ENCODE measurements at places on chromosomes 5 and 9.
A peak's percentile ranks its signal among the peaks of the same experiment; 100 is the strongest.

DNA sequence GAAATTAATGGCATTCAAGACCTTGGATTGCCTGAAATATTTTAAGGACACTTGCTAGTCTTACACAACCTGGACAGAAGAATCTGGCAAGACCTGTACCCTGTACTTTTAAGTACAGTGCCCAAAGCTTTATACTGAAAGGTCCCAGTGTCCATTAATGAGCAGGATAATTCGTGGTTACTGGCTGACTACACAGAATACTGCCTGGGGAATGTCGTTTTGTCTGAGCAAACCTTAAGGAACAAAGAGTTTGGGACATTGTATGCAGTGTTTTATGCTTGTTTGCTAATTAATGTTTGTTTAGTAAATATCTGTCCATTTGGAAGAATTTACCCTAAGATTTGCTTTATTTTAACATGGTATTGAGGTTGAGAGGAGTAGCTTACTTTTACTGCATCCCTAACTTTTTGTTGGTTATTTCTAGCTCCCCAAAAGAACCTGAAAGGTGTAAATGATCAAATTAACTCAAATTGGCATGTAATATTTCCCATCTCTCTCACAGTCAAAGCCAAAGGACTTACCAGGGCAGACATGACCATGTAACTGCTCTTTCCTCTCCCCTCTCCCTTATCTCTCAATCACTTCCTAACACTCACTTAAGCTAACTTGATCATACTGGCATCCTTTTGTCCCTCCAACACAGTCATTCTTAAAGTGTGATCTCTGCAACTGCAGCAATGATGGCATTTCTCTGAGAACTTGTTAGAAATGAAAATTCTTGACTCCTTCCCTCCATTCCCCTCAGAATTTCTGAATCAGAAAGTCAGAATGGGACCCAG is 15.7 kb downstream of the RANBP3L start:
- no peak for DNase-seq

DNA sequence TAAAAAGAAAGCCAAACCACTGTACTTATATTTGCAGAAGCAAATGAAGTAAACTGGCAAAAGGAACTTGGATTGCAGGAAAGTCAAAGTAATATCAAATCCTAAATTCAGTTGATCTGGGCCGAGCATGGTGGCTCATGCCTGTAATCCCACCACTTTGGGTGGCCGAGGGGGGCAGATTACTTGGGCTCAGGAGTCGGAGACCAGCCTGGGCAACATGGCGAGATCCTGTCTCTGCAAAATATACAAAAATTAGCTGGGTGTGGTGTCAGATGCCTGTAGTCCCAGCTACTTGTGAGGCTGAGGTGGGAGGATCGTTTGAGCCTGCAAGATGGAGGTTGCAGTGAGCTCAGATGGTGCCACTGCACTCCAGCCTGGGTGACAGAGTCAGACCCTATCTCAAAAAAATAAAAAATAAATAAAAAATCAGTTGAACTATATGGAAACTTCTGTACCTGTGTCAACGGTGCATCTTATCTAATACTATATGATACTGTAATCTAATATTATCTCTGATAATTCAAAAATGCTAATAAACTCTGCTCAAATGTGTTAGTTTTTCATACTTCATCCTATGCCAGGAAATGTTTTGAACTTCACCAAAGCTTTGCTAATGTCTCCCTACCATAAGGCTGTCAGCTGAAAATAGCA is 10.1 kb downstream of the SELENOP start:
- DNase-seq, result no peak

DNA sequence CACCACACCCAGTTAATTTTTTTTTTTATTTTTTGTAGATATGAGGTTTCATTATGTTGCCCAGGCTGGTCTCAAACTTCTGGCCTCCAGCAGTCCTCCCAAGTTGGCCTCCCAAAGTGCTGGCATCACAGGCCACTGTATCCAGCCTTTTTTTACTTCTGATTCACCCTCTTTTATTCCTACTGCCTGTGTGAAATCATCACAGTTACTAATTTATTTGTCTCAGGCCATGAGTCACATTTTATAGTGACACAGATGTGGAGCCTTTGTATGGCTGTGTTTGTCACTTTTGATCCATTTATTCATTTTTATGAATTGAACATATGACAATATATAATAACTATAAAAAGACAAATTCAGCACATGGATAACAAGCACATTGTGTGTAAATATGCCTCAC is 67.1 kb upstream of the SNX2 start:
- DNase-seq, result no peak

DNA sequence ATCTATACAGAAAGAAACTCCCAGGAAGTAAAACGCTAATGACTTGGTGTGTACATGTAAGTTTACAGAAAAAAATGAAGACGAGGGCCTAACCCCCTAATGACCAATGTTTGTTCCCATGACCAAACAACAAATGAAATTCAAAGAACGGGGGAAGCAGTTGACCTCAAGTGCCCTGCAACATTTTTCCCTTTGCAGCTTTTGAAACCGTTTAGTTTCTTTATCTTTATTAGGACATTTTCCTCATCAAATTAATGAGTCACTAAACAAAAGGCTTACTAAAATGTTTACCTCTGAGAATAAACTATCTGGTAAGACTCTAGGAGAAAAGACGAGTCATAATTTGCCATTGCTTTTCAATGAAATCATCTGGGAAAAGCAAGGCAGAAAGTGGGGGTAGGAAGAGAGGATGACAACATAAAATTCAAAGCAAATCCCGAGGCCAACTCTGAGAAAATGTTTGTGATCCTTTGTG is 57.4 kb downstream of the LHFPL2 start:
- no peak for DNase-seq

DNA sequence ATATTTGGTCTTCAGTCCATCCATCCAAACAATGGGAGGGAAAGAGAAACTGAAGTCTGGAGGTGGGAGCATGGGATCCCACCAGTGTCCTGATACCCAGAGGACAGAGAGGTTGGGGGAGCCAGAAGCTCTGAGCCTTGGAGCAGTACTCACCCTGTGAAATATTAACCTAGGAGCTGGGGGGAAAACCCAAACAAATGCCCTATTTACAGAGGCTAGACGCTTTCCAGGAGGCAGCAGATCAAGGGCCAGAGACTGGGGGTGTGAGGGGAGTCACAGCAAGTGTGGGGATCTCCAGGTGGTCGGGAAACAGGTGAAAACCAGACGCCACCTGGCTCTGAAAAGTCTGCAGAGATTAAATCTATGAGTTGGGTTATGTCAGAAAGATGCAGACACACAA is 6.2 kb downstream of the ZER1 start:
- DNase-seq, result no peak

GRCh38 chr5:96753848-96754247 is 53.9 kb downstream of the ERAP1 start:
- DNase-seq, result no peak

DNA sequence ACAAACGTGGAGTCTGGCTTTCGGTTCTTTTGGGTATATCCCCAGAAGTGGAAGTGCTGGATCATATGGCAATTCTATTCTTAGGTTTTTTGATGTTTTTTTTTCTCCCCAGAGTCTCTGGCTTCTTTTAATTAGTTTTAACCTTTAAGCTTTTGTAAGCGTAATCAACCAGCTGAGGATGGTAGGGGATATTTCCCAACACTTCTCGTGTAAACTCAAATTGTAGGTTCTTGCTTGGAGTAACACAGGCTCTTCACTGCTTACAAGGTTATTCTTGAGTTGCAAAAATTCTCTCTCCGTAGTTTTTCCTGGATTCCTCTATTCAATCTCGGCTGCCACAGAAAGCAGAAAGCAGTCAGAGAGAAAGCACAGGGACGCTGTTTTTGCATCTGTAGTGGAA is 11.9 kb downstream of the LAMC3 start:
- DNase-seq, result no peak

DNA sequence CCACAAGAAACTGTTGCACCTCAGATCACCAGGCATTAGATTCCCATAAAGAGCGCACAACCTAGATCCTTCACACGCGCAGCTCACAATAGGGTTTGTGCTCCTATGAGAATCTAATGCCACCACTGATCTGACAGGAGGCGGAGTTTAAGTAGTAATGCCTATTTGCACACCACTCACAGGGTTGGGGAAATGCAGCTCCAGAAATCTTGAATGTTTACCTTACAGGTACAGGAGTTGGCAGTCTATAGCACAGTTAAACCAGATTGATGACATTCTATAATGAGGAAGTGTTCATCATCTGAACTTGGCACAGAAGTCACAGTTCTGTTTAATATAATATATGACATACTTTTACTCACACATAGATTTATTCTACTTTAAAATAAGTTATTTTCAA is 732.2 kb upstream of the ZNF608 start:
- DNase-seq, result no peak

GRCh38 chr9:79623799-79624721 is 52.3 kb downstream of the TLE4 start:
- peak; percentile 60 for DNase-seq

GRCh38 chr5:100273846-100274580 is 261.2 kb upstream of the FAM174A start:
- no peak for DNase-seq

GRCh38 chr9:136204838-136205706 is at the start of gene LHX3:
Gene LHX3 (minus strand): TSS chr9:136205128. CDS start chr9:136205012, 116 bp downstream.
- peak; percentile 67 for DNase-seq

- no peak for DNase-seq
Measured at GRCh38 chr5:173895401-173896165, 7.4 kb downstream of the CPEB4 start.

- DNase-seq, result no peak
Measured at GRCh38 chr5:2415678-2416077, 335.8 kb downstream of the IRX2 start.

DNA sequence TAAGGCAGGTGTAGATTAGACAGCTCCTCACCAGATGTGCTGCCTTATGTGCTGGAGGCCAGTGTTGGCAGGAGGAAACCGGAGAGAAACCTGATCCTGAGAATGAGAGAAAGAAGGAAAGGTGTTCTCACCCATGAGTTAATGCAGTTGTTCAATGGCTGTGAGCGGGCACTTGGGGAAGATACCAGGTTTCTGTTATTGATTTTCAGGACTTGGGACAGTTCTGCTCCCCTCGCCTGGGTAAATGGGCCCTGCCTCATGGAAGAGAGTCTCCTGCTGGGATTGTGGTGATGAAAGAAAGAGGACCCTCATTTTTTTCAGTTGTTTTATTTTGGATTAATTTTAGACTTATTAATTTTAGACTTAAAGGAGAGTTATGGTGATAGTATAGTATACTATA is 59.5 kb downstream of the EGFLAM start:
- DNase-seq, result no peak

- DNase-seq, result no peak
Measured at GRCh38 chr5:64786372-64786771, 17.6 kb downstream of the CWC27 start.

GRCh38 chr9:134027561-134027960 is 2.3 kb downstream of the BRD3OS start:
- DNase-seq, result no peak

DNA sequence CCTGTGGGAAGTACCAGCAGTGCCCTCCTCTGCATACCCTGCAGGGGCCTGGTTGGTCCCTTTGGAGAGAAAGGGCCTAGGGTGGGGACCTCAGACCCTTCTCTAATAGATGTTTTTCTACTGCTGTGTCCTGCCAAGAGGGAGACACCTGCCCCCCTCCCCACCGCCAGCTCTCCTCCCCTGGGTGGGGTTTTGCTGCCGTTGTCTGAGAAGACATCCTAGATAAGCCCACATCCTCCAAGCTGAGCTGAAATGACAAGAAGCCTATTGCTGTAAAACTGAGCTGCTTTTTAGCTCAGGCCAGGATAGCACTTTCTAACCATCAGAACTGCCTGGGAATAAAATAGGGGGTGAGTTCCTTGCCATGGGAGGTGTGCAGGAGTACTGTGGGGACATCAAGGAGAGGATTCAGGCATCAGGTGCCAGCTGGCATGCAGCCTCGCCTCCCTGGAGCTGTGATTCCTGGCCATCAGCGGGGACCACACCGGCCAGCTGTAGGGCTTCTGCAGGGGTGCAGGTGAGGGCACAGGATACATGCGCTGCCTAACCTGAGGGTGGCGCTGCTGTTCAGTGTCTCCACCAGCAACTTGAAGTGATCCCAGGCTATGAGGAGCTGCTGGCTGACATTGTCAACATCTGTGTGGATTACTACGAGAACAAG is 37.9 kb downstream of the CYFIP2 start:
- no peak for DNase-seq

DNA sequence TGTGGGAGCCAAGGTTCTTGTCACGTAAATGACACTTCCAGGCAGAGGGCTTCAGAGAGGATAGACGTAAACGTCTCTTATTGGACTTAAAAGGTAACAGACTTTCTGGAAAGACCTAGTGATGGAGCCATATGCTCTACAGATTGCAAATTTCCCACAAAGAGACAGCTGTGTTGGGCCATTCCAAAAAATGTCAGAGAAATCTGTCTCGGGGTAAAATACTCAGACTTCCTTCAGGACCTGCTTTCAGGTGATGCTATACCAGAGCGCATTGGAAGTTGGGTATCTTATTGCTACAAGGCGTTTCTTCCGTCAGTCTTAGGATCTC is 29.2 kb downstream of the PROP1 start:
- no peak for DNase-seq

- no peak for DNase-seq
Measured at GRCh38 chr5:1176473-1177391, 24.7 kb upstream of the SLC6A19 start.

DNA sequence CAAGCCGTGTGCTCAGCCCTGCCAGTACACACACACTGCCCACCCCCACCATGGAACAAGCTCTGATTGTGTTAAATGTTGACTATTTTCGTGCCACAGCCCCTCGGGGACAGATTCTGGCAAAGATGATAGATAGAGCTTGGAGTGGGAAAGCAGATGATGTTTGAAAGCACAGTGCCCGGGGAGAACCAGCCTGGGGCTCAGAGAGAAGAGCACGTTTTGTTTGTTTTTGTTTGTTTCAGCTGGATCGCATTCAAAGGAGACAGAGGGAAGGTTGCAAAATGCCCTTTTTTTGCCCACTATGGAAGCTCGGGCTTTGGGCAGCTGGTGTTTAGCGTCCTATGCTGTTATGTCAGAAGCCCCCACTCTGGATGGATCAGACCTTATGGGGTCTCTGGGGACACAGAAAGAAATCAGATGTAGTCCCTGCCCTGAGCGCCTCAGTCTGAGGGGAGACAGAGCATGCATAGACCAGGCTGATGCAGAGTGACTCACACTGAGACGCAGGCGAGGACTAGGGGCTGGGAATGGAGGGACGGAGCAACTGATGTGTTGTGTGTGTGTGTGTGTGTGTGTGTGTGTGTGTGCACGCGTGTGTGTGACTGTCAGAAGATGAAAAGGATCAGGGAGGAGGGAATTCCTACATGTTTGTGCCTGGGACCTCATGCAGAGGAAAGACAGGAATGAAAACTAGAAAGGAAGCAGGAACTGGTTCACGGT is 229.7 kb downstream of the MELK start:
- no peak for DNase-seq

DNA sequence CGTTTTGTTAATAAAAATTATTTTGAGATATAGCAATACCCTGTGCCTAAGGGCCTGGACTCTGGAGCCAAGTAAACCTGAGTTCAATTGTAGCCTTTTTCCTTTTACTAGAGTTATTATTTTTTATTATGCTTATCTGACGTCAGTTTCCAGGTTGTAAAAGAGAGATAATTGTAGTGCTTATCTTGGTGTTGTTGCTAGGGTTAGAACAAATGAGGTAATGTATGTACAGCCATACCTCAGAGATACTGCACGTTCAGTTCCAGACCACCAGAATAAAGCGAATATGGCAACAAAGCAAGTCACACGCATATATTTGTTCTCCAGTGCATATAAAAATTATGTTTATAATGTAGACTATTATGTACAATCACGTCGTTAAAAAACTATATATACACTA is 215.0 kb downstream of the VPS13A start:
- no peak for DNase-seq
